LNCaP clone FGC (cell line): ENCODE measurements at places on chromosomes 5 and 9.

GRCh38 chr9:96852676-96853075 is 1.6 kb downstream of the ZNF782 start:
- DNase-seq: no peak

- DNase-seq: no peak
Measured at GRCh38 chr9:128175102-128175563, 15.1 kb downstream of the BBLN start.

DNA sequence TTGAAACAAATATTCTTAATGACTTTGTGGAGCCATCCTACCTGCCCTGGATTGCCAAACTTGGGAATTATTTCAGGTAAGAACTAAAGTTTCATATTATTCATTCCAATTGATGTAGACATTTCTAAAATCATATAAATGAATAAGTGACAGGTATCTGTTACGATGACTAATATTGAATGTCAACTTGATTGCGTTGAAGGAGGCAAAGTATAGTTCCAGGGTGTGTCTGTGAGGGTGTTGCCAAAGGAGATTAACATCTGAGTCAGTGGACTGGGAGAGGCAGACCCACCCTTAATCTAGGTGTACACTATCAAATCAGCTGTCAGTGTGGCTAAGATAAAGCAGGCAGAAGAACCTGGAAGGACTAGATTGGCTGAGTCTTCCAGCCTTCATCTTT is 1688.4 kb upstream of the CDH9 start:
- DNase-seq: no peak

DNA sequence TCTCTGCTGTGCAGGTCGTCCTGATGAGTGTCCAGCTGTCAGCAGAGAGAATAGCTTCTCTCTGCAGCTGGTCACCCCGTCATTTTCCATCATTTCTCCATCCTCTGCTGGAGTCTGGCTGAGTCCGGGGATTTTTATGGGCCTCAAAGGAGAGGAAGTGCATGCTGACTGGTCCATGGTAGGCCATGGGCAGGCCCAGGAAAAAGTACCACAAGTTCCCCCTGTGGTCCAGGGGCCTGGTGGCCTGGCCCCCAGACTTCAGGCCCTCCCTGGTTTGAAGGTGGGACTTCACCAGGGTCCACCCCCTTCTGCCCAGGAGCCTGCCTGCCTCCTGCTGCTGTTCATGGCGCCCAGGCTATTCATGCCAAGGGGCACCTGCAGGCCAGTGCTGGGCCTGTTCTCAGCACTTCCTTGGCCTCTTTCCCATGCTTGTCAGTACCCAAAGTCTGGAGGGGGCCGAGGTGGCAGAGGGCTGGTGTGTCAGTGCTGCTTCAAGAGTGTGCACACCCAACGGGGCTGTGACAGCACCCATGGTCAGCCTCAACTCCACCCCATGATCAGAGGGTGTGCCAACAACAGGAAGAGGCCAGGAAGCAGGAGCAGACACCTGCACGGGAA is 7.3 kb upstream of the MTMR12 start:
- DNase-seq: no peak

DNA sequence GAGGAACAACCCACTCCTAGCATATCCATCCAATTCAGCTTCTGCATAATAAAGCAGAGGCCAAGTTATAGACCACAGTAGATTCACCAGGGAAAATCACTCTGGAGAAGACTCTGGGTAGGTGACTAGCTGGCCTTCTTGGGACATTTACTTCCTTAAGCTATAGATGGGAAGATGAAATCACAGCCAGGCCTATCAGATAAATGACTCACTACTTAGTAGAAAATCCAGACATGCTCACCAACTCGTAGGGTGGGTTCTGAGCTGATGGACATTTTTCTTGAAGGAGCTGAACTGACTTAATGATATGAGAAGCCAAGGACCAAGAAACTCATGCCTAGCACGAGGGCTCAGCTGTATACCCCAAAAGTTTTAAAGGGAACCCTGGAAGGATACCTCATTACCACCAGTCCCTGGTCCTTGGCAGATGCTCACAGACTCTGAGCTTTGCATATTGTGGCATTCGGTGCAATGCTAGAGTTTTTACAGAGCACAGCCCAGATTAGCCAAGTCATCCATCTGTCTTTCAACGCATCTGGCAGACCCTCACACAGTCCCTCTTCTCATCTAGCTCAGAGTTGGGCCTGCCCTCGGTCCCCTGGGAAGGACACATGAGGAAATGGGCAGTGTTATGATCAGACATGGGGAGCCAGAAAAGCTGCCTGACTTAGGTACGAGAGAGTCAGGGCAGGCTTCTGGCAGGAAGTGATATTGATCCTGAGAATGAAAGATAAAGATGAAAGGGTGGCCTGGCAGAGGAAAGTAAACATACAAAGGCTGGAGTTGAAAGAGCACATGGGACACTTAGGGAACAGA is 15.0 kb downstream of the ACSL6 start:
- no peak for DNase-seq

DNA sequence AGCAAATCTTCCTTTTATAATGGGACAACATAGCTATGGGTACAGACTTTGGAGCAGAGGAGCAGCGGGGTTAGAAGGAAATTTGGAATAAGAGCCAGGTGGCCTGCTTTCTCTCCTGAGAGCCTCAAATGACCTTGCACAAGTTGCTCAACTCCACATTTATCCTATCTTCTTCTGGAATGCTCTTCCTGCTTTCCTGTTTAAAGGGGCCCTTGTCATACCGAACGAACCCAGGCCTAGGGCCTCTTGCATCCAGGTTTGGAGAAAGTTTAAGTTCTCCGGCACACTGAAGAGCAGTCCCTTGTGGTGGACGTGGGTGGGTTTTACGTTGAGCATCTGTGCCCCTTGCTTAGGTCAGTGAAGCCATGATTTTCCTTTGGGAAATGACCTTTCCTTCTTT is 197.9 kb upstream of the NR3C1 start:
- DNase-seq: no peak

DNA sequence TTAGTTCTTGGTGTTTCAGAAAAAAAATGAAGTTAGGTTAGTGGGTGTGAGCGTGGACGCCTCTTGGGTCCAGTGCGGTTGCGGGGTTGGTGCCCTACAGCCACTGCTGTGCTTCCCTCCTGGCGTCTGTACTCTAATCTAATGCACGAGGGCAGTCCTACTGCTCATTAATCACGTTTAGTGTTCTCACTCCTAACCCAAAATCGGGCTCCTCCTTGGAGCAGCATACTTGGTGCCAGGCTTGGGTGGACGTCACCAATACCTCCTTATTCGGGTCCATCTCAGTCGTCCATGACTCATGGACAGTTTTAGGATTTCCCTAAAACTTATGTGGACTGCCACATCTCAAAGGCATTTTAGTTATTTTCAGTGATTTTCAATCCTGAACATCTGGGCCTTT is 41.6 kb downstream of the TRIO start:
- no peak for DNase-seq
